NCI-H1694 treated with DMSO at 0.1 percent for 48 hours (cell line): ENCODE measurements at places on chromosomes 4 and X.

DNA sequence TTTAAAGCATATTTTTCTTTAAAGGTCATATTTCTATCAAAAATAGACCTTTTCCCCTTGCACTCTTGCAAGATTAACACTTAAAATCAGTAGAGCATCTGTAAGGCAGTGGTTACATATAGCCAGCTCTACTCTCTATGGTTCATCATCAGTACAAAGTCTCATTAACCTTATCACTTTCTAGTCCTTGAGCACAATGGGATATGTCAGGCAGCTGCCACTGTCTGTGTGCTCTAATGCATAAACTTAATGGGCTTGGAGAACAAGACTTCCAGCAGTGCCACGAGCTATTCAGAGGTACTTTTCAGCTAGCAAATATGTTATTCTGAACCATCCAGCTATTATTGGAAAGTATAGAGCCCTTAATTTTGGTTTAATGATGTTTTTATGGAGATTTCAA lies 393.7 kb downstream of the GASK1B start:
- DNase-seq = no peak

DNA sequence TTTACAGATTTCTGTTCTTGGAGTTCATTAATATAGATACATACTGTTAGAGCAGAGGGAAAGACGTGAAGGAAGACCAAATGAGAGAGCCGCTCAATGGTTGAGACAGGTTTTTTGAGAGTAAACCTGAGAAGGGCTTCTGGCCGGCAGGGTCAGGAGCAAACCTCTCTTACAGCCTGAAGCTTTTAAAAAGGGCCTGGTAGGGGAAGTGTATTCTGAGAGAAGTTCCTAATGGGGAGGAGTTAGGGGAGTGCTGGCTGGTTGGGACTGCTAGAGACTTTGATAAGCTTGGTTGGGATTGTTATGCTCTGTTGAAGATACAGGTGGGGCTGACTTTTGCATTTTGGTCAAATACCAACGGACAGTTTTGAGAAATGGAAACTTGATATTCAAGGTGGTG lies 186.8 kb upstream of the PABPC4L start:
- DNase-seq = no peak

GRCh38 chr4:48028696-48029095 lies 12.1 kb downstream of the NIPAL1 start:
- DNase-seq = no peak

- no peak for DNase-seq
Observed at GRCh38 chrX:5113128-5113527, 1115.5 kb downstream of the NLGN4X start.

- DNase-seq = no peak
Observed at GRCh38 chr4:6058531-6059374, 40.5 kb upstream of the C4orf50 start.

- no peak for DNase-seq
Observed at GRCh38 chr4:13298655-13299054, 185.5 kb downstream of the RAB28 start.

GRCh38 chrX:130637591-130637990 lies 235.8 kb downstream of the RBMX2 start:
- DNase-seq = no peak
